A172 (cell line): ENCODE measurements at places on chromosomes 13 and 19. TPM values are rescaled to one million over a fixed set of nuclear protein-coding genes. Genes with fewer than 3 reads are reported as not detected.

- DNase-seq = no peak
Measured at GRCh38 chr13:51360489-51360888, 21.0 kb downstream of the SERPINE3 start.

DNA sequence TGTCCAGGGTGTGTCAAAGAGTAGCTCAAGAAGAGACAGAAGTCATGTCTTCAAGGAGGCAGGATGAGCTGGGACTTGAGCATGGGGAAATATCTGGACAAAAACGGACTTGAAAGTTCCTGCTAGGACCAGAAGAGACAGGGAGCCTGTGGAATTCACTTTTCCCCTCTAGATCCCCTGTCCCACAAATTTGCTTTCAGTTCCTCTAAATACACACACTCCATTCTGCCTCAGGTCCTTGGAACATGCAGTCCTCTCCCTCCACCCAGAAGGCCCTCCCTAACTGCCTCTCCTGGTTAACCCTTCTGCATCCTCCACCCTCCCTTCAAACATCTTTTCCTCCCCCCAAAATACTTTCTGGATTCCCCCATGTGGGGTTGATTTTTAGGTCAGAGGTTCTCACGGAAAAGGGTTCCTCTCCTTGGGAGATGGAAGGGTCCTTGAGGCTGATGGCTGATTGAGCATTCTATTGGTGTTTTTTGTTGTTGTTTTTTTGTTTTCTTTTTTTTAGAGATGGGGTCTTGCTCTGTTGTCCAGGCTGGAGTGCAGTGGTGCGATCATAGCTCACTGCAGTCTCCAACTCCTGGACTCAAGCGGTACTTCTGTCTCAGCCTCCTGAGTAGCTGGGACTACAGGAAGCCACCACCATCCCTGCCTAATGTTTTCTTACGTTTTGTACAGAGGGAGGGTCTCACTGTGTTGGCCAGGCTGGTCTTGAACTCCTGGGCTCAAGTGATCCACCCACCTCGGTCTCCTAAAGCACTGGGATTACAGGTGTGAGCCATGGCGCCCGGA lies 6.9 kb upstream of the RETN start:
- no peak for DNase-seq

DNA sequence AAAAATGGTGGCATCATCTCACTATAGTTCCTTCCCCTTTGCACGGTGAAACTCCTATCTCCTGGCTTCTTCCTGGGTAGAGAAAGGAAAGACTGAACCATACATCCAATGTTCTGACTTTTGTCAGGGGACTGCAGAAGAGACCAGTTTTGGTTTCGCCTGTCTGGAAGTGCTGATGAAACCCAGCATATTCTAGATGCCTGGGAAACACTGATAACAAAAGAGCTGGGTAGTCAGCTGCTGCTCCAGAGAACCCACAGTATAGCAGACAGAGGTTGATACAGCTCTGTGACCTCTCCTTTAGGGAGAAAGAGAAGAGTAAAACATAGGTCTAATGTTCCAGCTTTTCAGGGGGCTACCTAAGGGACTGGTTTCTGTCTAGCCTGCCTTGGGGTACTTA lies 695.3 kb downstream of the DIAPH3 start:
- no peak for DNase-seq

- no peak for DNase-seq
Measured at GRCh38 chr13:113849981-113850721, 13.7 kb downstream of the GAS6 start.

GRCh38 chr19:45020071-45020470 lies 18.8 kb upstream of the CLASRP start:
- DNase-seq = no peak

DNA sequence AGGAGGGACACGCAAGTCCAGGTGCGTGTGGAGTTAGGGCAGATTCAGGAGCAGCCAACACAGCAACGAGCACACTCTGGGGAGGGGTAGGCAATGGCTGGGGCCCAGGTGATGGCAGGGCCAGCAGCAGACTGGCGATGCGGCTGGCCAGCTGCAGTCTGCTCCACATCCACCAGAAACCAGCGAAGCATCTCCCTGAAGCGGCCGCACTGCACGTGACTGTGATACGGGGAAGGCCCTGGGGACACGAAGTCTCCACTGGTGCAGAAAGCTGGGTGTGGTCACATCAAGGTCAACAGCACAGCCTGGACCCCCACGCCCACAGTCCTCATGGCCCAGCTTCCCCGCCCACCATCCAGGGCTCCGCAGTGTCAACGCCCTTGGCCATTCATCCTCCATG lies 21.3 kb upstream of the EPHX3 start:
- no peak for DNase-seq

- DNase-seq = no peak
Measured at GRCh38 chr13:52599848-52600603, 42.2 kb upstream of the HNRNPA1L2 start.

- peak; percentile 77 for DNase-seq
Measured at GRCh38 chr13:99432609-99433542, 68.4 kb upstream of the TM9SF2 start.

GRCh38 chr13:110330491-110331011 lies 23.5 kb downstream of the COL4A2 start:
- no peak for DNase-seq

GRCh38 chr19:8254286-8255001 lies 45.3 kb downstream of the CERS4 start:
- DNase-seq = no peak

- no peak for DNase-seq
Measured at GRCh38 chr19:6210091-6210490, 69.7 kb downstream of the MLLT1 start.

DNA sequence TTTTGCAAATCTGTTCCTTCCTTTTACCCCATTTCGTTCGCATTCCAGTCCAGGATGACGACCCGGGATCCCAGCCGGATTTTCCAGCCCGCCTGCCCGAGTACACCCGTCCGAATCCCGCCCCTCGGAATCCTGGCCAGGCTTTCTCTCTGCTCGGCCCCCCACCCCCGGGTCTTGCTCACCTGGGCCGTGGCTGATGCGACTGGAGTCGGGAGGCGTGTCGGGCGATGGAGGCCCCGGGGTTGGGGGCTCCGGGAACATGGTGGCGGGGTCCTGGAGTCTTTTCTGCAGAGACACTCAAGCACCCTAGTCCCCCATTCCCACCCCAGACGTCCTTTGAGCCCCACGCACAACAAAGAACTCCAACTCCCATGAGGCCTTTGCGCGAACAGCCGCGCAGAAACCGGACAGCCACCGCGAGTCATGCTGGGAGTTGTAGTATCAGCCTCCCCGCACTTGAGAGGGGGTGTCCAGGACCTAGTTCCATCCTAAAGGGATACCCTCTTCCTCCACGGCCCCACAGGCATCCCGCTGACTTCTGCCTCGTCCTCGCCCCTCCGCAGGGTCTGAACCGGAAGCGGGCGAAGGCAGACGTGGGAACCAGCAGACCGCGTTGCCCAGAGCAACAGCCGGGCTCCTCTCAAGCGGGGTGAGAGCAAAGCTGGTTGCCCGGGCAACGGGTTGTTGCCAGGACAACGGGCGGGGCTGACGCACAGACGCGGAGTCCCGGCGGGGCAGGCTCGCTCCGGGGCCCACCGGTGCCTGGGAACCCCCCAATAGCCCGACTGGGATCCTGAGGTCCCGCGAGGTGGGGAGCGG lies 1.1 kb downstream of the SYT5 start:
- DNase-seq = peak; percentile 77

DNA sequence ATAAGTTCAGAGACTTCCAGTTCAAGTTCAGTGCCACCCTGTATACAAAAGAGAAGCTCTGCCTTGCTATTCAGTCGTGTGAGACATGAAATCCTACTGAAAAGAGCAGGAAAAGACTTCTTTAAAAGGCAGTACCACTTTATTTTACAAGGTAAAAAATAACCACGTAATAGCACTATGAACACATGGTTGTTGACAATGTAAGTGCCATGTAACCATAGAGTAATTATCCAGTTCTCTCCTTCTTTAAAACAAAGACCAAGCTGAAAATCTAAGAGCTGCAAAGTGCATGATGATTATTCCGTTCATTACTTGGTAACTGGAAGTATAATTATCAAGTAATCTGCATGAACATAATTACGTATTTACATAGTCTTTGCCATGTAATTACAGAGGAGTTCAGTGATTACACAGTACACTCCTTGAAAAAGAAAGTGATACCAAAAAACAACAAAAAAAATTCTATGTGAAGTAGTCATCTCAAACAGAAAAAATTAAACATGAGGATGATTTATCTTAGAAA lies 288.7 kb downstream of the EFNB2 start:
- DNase-seq = no peak

- DNase-seq = peak; percentile 87
Measured at GRCh38 chr13:87999240-87999700, 328.1 kb downstream of the SLITRK5 start.

DNA sequence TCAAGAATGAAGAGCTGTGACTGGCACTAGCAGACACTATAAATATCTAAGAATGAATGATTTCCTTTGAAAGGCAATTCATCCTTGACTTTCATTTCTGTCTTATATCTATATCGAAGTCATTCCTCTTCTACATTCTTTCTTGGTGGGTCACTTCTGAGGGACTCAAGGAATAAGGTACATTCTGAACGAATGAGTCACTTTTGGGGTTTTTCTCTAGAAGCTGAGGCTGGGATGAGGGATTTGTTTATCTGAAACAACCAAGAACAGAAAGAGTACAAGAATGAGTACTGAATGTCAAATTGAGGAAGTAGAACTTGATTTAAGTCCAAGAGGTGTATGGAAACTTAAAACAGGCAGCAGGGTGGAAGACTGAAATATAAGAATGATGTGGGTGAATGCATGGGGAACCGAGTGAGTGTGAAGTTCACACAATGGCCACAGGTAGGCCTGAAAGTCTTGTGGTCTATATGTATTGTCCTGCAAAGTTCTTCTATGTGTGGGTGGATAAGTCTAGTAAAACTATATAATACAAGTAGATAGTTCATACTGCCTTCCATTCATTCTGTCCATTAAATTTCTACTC lies 343.9 kb downstream of the OXGR1 start:
- DNase-seq = peak; percentile 36

DNA sequence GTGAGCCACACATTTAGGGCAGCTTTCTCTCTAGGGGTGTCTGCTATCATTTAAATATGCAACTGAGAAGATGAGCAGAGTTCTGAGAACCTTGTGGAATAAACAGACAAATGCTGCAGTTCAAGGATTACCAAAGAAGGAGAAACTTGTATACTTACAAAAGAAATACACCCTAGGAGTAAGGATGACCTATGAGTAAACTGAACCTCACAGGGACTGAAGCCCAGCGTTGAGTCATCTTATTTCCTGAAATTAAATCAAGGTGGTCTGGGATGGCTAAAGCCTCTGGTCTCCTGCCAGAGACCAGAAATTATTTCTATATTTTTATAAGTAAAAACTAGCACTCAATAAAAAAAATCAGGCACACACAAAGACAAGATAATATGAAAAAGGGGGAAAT lies 40.1 kb downstream of the FAM216B start:
- DNase-seq = peak; percentile 36

- DNase-seq = no peak
Measured at GRCh38 chr19:46720503-46721239, 3.8 kb upstream of the PRKD2 start.

DNA sequence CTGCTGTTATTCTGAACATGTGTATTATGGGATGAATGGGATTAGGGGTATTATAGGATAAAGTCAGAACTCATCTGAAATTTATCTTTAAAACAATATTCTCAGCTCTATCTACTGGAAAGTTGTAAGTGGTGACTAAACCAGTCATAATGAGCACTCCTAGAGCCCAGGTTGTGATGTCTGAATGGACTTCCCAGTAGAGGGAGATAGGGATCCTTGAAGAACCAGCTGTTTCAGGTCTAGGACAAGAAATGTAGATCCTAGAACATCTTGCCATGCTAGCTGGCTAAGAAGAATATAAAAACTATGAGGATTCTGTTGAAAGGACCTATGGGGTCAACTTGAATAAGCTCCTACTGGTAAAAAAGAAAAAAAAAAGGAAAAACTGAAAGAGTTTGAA lies 310.8 kb downstream of the SLC7A1 start:
- no peak for DNase-seq

DNA sequence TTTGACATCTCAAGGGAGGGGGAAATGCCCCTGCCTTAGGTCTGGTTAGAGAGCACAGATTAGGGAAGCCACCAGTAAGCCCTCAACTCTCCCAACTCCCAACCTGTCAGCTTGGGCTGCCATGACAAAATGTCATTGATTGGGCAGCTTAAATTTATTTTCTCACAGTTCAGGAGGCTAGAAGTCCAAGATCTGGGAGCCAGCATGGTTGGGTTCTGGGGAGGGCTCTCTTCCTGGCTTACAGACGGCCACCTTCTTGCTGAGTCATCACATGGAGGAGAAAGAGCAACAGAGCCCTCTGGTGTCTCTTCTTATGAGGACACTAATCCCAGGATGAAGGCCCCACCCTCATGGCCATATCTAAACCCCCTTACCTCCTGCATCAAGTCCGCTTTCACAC lies 24.2 kb downstream of the C19orf12 start:
- DNase-seq = peak; percentile 52

GRCh38 chr19:44019498-44019897 lies 5.7 kb upstream of the ZNF222 start:
- DNase-seq = no peak

- DNase-seq = no peak
Measured at GRCh38 chr19:24002256-24002945, 84.6 kb upstream of the ZNF254 start.

The ZNF675 gene
- 19.2 and 34.0 TPM in 2 replicates for total RNA-seq

The PSG3 gene
- not detected in 2 replicates for total RNA-seq

The ERVK3-1 gene
- 80.2 and 89.6 TPM in 2 replicates for total RNA-seq

The DAND5 gene
- total RNA-seq = 0.10 and 0.36 TPM in 2 replicates

The RNASEH2B gene
- total RNA-seq = 24.3 and 44.2 TPM in 2 replicates

The RINL gene
- total RNA-seq = 3.9 and 5.7 TPM in 2 replicates

The CEACAM8 gene
- total RNA-seq = not detected in 2 replicates

The PSG7 gene
- 0.07 TPM in 1 of 2 replicates, not detected in the other for total RNA-seq

The MBD3 gene
- total RNA-seq = 158 and 172 TPM in 2 replicates

The ZNF417 gene
- total RNA-seq = 10.1 and 11.7 TPM in 2 replicates

The CDX2 gene
- not detected in 2 replicates for total RNA-seq

The KPNA3 gene
- 41.3 and 41.7 TPM in 2 replicates for total RNA-seq

The RDH8 gene
- not detected in 2 replicates for total RNA-seq

The RXFP2 gene
- total RNA-seq = not detected in 2 replicates
